ENCODE measurements at places on chromosomes 3 and 15. TPM values are rescaled to one million over a fixed set of nuclear protein-coding genes. Genes with fewer than 3 reads are reported as not detected.

The CRABP1 gene
- not detected for total RNA-seq

DNA sequence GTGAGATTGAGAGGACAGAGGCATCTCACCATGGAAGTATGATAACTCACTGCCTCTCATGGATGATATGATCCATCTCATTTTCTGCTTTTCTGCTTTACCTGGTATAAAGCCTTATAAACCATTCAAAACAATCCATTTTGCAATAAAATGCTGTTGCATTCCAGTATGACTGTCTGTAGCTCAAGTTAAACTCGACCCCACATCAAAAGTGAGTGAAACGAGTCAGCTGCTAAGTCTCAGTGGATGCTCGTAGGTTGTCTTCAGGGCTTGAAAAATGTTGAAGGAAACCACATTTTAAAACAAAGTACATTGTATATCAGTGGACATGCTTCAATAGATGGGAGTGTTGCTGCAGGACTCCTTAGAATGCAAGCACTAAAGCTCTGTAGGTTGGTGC lies 839.0 kb downstream of the TUSC7 start:
- DNase-seq: no peak
- no peaks in the 10 kb centered on the region for H3K4me1 ChIP-seq
- H3K36me3 ChIP-seq: no peaks in the 10 kb centered on the region
- H3K4me3 ChIP-seq: no peak overlapping the region
- no peak overlapping the region for H3K27ac ChIP-seq

DNA sequence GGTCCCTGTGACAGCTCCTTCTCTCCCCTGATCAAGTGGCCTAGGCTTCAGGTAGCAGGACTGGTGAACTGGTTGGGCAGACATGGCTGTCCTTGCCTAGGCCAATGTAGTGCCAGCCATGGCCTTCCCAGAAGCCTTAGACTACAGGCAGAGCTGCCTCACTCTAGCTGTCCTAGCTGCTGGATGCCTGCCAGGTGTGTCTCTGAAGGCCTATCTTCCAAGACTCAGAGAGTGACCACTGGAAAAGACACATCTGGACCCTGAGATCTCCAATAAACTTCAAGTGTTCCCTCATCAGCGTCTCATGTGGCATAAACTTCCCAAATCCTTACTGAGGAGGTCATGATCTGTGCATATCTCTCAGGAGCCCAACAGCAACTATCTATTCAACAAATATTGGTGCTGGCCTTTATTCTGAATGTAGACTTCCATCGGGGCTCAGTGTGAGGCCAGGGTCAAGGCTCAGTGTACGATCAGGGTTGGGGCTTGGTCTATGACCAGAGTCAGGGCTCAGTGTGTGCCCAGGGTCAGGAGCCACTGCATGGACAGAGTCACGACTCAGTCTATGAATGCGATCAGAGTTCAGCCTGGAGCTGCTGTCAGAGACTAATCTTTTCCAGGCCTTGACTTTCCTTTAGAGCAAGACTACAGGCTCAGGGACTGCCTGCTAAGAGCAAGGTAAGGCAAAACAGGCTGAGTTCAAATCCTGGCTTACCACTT lies 36.5 kb upstream of the INSYN1 start:
- H3K4me3 ChIP-seq: no peak overlapping the region
- H3K27me3 ChIP-seq: no peaks in the 10 kb centered on the region
- H3K4me1 ChIP-seq: peaks cover 12% of the 10 kb centered on the region

DNA sequence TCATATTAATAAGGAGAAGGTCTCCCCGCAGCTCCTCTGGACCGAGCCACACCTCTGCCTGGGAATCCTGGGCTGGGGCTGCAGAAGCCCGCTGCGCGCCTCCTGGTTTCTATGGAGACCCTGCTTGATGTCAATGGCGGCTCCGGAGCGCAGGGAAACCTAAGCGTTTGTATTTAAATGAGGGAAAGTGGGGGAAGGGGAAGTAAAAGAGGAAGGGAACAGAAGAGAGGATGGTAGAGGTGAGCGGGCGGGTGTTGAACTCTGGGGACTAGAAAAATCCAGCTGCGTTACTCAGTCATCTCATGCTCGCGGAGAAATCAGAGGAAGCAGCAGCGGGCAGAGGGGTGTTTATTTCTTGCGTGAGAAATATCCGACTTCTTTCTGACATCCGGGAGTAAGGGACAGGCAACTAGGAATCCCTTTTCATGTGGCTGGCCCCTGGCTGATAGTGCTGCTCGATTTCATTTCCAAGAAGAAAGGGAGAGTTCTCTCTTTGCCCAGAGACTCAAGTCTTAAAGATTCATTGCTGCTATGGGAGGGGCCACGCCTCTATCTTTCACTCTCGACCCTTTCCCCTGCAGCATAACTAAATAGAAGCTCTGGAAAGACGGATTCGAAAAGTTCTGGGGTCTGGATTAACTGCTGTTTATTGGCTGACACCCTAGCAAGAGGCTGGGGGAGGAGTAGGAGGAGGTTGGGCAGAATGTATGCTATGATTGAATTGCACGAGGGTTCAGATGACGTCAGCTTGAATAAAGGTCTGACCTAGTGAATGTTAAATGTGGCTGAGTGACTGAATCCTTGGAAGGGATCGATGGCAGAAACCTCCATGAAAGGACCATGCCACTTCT lies 110.5 kb upstream of the GAP43 start:
- peaks cover 17% of the 10 kb centered on the region for H3K4me1 ChIP-seq
- H3K4me3 ChIP-seq: peak overlapping the region; percentile 53
- DNase-seq: no peak
- H3K27me3 ChIP-seq: no peaks in the 10 kb centered on the region
- no peaks in the 10 kb centered on the region for H3K36me3 ChIP-seq
- peak overlapping the region; percentile 55 for H3K27ac ChIP-seq

Measured in esophagus muscularis mucosa (tissue), 4 donors.